ENCODE measurements at places on chromosomes 1 and 21. TPM values are rescaled to one million over a fixed set of nuclear protein-coding genes. Genes with fewer than 3 reads are reported as not detected.

Gene CYP4A22
- not detected for polyA plus RNA-seq

GRCh38 chr1:201125800-201126199 is 1.2 kb downstream of the ASCL5 start:
- no peak for DNase-seq

Gene HSPB7
- polyA plus RNA-seq, result not detected

- DNase-seq, result no peak
These were observed 6.0 kb downstream of the STYXL2 start for GRCh38 chr1:167099851-167100250.
